ENCODE measurements at places on chromosomes 7 and 10.

DNA sequence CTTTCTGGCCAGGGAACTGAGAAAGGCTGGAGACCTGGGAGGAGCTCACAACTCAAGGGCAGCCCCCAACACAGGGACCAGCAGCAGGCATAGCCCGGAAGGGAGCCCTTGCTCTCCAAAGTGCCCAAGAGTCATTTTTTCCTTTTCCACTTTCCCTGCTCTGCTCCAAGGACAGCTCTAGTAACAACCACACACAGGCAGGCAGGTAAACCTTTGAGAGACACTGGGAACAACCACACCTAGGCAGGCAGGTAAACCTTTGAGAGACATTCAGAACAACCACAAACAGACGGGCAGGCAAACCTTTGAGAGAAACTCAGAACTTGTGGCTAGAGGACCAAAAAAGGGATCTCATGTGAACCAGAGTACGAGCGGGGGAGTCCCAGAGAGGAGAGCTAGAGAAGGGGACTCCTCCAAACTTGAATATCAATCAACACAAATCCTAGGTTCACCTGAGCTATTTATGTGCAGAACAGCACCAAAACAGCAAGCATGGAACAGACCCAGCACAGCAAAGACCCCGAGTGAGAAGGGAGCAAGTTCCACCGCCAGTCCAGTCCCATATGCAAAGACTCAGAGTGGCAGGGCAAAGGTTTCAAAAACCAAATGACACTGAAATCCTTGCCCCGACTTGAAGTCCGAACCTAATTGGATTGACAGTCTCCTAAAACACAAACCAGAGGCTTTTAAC lies 33.6 kb upstream of the GUSB start:
- no peak for DNase-seq

GRCh38 chr7:128703609-128704241 lies 31.6 kb downstream of the GARIN1A start:
- no peak for DNase-seq

GRCh38 chr7:152081088-152081487 lies 55.6 kb downstream of the GALNT11 start:
- no peak for DNase-seq

- DNase-seq = no peak
Observed at GRCh38 chr7:28246921-28247461, 66.4 kb upstream of the JAZF1 start.

DNA sequence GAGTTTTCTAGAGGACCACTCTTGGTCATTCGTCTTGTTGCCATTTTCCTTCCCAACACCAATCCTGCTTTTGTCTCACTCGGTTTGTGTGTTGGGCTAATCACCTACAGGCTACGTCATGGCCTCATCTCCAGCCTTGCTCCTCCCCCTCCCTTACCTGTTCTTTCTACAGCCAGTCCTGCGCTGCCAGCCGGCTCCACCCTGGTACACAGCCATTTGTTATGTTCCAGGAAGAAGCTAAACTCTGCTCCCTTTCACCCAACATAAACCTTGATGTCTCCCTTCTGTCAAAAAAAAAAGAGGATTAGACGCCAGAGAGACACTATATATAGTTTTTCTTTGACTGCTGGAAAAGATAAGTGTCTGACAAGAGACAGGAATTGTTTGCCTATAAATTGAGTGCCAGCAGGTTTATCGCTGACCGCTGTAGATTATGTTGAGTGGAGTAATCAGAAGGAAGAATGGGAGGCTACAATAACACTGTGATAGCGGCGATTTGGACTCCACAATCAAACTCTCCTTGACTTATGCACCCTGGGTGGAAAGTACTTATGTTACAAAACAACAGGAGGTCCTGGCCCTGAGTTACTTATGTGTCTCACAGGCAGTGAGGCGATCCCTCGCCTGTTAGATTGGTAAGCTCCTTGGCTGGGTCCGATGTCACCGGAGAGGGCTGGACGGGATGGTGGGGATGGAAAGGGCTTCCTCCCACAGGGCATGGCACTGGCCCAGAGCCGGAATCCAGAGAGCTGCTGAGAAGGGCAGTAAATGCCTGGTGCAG lies 171.3 kb upstream of the BMPER start:
- no peak for DNase-seq

- DNase-seq = no peak
Observed at GRCh38 chr7:47600199-47601118, 18.5 kb upstream of the TNS3 start.

DNA sequence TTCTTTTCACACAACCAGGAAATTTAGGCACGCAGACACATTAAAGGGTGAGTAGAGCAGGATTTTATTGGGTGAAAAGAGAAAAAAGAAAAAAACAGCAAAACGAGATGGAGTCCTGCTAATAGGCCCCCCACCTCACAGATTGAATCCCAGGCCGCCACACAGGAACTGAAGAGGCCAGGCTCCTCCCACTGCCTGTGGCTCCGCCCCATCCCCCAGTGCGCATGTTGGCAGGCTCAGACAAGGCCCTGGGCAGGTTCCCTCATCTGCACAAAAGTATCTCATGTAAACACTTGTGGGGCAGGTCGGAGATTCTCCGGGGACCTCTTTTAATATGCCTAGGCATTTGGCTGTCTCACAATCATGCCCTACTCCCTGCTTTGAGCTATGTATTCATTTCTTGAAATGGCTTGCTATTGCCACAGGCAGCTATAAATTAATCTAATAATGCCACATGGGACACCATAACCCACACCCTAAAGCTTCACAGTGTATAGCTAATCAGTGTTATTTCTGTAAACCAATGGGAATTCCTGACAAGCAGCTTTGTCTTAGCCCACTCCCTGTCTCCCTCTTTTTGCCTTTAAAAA lies 76.2 kb upstream of the KIF5B start:
- no peak for DNase-seq

DNA sequence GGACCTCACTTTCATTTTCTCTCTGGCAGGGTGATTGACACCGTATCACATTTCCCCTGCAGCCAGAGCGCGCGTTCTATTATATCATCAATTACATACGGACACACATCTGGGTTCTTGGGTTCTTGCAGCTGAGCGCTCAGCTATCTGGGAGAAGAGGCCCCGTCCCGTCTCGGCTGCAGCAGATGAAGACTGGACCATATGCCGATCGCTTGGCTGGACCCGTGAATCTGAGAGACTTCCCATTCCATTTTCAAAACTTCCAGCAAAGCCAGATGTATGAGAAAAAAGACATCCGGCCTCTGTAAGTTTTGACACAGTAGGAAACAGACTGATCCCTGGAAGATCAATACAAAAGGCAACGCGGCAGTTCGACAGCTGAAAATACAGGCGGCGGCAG lies 99.8 kb downstream of the JCAD start:
- DNase-seq = no peak

- no peak for DNase-seq
Observed at GRCh38 chr10:124626759-124627380, 117.3 kb downstream of the FAM53B start.

GRCh38 chr10:115883372-115883771 lies 389.6 kb downstream of the GFRA1 start:
- no peak for DNase-seq

- no peak for DNase-seq
Observed at GRCh38 chr7:108000875-108001763, 1.8 kb downstream of the LAMB1 start.

DNA sequence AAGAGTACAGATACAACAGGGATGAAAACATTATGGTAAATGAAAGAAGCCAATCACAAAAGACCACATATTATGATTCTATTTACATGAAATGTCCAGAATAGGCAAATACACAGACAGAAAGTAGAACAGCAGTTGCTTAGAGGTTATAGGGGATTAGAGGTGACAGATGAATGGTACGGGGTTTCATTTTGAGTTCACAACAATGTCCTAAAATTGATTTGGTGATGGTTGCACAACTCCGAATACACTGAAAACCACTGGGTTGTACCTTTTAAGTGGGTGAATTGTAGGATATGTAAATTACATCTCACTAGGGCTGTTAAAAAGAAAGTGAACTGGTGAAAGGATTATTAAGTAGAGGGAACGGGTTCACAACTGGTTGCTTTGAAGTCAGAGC lies 76.3 kb upstream of the MRLN start:
- no peak for DNase-seq

DNA sequence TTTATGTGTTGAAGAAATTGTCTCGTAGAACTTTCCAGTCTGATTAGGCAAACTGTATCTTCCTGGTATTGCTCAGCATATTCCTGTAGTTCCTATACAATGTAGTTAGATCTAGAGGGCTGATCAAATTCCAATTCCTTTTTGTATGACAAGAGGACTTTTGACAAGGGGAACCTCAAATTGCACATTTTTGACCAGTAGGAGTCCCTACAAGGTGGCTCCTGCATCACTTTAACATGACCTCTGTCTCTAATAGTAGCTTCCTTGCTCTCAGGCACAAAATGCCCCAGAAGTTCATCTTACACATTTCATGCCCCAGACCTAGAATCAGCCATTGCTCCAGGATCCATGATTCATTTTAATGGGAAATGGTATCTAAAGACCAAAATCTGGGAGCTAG lies 18.7 kb downstream of the HERPUD2 start:
- no peak for DNase-seq

DNA sequence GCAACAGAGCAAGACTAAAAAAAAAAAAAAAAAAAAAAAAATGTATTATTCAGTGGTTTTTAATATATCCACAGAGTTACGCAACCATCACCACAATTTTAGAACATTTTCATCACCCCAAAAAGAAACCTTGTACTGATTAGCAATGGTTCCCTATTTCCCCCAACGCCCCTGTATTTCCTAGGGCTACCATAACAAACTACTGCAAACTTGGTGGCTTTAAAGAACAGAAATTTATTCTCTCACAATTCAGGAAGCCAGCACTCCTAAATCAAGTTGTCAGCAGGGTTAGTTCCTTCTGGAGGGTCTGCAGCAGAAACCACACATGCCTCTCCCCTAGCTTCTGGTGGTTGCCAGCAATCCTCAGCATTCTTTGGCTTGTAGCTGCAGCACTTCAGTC lies 5.9 kb upstream of the NUP42 start:
- DNase-seq = no peak

GRCh38 chr7:17844022-17844421 lies 96.3 kb downstream of the SNX13 start:
- DNase-seq = no peak

GRCh38 chr7:137001041-137001440 lies 132.6 kb downstream of the CHRM2 start:
- DNase-seq = no peak

- DNase-seq = no peak
Observed at GRCh38 chr10:122531939-122532338, 28.6 kb upstream of the DMBT1 start.

DNA sequence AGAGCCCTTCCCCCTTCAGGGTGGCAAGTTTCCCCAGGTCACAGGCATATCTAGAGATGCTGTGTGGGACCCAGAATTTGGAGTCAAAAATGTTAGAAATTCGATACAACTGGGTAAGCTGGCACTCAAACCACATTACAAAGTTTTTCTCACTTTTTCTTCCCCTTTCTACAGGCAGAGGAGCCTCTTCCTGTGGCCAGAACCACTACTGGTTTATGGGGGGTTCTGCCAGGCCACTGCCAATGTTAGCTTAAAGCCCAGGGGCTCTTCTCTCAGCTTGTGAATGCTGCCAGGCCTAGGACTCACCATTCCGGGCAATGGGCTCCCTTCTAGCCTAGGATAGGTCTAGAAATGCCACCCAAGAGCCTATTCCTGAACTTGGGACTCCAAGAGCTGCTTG lies 617.9 kb upstream of the PHF14 start:
- DNase-seq = no peak

DNA sequence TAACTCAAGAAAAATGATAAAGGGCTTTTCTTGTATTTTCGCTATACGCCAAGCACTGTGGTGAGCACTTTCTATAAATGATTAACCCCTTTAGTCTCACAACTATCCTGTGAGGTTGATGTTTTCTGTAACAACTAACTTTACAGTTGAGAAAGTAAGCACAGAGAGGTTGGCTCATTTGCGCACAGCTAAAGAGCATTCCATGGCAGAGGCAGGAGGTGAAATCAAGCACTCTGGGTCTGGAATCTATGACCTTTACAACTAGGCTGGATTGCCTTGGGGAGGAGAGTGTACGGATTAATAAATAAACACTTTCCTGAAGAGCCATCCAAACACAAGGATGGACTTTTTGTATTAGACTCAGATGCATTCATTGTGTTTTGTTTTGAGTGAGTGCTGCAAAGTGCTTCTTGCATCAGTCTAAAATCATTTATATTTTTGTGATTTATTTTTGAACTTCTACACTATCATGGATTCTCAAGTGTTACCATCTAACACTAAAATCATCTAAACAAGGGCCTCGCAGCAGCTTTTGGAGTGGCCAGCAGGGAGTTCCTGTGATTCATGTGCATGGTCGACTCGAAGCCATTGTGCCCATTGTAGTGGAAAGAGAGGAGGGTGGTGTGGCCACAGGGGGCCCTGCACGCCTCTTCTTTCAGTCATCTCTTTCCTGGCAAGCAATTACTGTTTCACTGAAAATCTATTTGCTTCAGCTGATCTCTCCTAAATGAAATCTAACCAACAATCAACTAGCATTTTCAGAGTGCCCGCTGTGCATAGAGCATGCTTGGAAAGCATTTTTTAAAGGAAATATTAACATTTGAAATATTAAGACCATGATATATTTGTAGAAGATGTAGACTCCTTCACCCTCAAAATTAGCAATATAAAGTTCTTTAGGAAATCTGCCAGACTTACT lies 633.4 kb upstream of the COBL start:
- DNase-seq = no peak
